ENCODE measurements at places on chromosomes 7 and 10.

DNA sequence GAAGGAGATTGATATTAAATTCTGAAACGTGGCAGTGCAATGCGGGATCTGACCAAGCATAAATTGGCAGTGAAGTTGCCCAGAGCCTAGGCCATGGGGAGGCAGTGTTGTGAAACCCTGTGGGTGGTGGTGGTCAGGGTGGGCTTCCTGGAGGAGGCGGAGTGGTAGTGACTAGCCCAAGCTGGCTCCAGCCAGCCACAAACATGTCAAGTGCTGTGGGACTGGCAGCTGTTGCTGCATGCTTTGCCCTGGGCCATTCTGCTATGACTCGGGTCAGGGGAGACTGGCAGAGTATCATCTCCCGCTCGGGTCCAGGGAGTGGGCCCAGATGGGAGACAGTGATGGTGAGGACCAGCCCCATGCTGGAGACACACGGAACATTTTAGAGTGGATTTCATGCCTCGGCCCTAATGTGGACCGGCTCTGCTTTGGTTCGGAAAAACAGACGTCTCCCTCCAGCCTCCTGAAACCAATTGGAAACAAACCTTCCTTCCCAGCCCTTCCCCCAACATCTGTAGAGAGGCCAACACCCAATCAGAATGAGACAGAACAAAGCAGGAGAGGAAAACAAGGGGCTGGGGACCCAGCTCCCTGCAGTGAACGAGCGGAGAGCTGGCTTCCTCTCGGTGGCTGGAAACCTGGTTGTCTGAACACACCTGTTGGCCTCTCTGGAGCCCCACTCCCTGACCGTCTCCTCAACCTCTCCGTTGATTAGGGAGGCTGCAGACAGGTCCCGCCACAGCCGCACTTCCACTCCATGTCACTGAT, 58.2 kb downstream of the TMEM270 start:
- DNase-seq = no peak

DNA sequence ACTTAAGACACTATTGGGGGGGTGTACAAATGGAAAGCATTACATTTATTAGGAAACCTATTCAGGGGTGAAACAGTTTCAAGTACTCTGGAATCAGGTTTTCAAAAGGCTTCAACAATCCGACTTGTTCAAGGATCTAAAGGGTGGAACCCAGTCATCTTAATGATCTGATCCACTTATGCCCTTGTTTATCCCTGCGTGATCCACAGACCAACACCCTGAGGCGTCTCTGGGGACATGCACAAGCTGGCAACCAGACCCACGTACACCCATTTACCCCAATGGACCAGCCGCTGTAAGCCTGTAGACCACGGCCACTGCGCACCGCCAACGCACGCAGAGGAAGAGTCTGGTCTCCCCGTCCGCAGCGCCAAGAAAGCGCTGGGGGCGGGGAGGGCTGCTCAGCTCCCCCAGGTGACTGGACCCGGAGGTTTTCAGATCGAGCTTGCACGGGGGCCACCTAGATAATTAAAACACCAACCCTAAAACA, 13.4 kb downstream of the HNRNPF start:
- no peak for DNase-seq

GRCh38 chr7:23228412-23228811, 18.2 kb upstream of the GPNMB start:
- no peak for DNase-seq

- no peak for DNase-seq
These were observed 296.3 kb upstream of the ZMIZ1 start for GRCh38 chr10:78772486-78772885.

DNA sequence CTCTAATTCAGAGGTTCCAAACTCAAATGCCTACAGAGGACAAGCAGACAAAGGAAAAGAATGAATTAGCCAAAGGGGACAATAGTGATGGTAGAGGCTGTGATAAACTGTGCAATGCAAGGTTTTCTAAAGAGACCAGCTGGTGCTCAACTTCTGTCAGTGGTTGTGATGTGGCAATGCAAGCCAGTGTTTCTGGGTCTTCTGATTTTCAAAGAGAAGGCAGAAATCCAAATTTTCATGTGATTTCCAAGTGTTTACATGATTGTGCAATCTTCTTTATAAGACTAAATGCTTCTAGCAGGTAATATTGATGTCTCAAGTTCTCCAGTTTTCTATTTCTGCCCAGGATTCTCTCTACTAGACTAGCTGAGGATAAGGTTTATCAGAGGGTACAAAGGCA, 135.9 kb downstream of the PCDH15 start:
- DNase-seq = no peak

GRCh38 chr10:25059990-25060389, 43.6 kb downstream of the THNSL1 start:
- no peak for DNase-seq

All from stimulated activated CD4-positive, alpha-beta T cell treated with anti-CD3 and anti-CD28 coated beads, TNF-alpha, amount 100 ng/mL, for 48 hours (primary cell).